ENCODE measurements at places on chromosomes 16 and 17. TPM values are rescaled to one million over a fixed set of nuclear protein-coding genes. Genes with fewer than 3 reads are reported as not detected.

DNA sequence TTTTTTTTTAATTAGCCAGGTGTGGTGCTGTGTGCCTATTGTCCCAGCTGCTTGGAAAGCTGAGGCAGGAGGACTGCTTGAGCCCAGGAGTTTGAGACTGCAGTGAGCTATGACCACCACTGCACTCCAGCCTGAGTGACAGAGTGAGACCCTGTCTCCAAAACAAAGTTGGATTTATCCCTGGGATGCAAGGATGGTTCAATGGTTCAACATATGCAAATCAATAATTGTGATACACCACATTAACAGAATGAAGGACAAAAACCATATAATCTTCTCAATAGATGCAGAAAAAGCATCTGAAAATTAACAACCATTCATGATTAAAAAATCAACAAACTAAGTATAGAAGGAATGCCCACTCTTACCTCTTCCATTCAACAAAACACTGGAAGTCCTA is 33.5 kb downstream of the CDR2 start:
- no peaks in the 10 kb centered on the region for H3K4me1 ChIP-seq
- H3K27me3 ChIP-seq, result no peaks in the 10 kb centered on the region
- H3K4me3 ChIP-seq, result no peak overlapping the region
- no peak overlapping the region for H3K27ac ChIP-seq
- no peak for DNase-seq

DNA sequence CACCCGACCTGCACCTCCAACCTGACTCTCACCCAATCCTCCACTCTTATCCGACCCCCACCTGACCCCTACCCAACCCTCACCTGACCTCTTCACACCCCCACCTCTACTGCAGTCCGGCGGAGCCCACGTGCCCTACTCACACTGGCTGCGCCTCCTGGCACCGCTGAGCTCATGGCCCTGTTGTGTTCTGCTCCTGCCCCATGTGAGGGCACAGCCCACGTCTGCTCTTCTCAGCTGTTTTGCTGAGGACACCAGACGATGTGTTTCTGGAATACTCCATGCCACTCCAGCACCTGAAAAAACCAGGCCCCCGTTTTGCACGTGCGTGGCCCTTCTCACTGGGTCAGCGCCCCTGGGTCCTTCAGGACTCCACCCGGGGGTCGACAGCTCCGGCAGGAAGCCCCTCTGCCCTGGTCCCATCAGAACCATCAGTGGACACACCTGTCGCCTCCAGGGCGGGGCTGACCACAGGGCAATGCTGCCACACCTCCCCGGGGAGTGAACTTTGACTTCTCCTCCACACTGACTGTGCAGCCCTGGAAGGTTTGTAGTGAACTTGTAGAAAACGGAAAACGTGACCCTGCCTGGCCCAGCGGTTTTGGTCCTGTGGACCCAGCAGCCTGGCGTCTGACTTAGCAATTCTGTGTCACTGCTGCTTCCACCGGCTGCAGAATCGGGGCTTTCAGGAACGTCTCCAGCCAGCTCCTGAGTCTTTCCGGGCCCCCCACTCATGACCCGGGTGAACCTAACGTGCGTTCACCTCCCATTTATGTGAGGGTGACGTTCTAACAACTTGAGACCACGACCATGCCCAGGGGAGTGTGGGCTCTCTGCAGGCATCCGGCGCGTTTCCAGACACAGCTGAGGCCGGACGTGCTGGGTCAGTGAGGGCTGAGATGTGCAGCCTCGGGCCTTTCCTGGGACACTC is 5.7 kb upstream of the RAB40B start:
- no peak for DNase-seq
- H3K27me3 ChIP-seq, result no peaks in the 10 kb centered on the region
- peaks cover 5% of the 10 kb centered on the region for H3K4me1 ChIP-seq
- no peaks in the 10 kb centered on the region for H3K36me3 ChIP-seq
- no peak overlapping the region for H3K27ac ChIP-seq

GRCh38 chr17:78366109-78366848 is 6.4 kb upstream of the SOCS3 start:
- no peaks in the 10 kb centered on the region for H3K27me3 ChIP-seq
- no peak overlapping the region for H3K27ac ChIP-seq
- no peak overlapping the region for H3K4me3 ChIP-seq
- no peaks in the 10 kb centered on the region for H3K36me3 ChIP-seq

- DNase-seq, result no peak
- peaks cover 16% of the 10 kb centered on the region for H3K4me1 ChIP-seq
- H3K4me3 ChIP-seq, result no peak overlapping the region
- H3K27ac ChIP-seq, result no peak overlapping the region
- no peaks in the 10 kb centered on the region for H3K27me3 ChIP-seq
These were observed 9.9 kb upstream of the GUCY2D start for GRCh38 chr17:7992516-7992915.

DNA sequence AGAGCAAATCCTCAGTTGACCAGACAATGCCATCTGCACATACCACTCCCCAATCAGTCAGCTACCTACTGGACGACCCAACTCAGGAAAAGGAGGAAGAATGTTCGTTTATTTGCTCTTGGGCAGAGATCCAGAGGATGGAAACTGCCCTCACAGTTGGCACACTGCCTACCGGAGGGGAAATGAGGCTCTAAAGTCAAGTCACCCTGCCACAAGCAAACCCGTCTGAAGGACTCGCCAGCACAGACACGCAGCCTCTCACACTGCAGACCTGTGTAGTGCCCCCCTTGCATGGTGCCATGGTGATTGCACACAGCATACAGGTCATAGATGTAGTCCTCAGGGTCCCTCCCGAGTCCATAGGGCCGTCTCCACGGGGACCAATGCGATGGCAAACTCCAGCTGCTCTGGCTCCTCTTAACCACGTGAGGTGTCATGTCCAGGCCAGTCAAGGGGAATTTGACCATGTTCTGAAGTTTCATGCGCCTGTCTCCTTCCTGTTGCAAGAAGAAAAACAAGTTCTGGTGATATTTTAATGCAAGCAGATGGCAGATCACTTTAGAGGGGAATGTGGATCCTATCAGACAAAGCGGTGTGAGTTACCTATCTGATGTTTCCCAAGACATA is 69.5 kb downstream of the USP31 start:
- no peaks in the 10 kb centered on the region for H3K4me1 ChIP-seq
- no peak for DNase-seq
- no peak overlapping the region for H3K27ac ChIP-seq
- H3K27me3 ChIP-seq, result no peaks in the 10 kb centered on the region
- H3K36me3 ChIP-seq, result peaks cover 2% of the 10 kb centered on the region

DNA sequence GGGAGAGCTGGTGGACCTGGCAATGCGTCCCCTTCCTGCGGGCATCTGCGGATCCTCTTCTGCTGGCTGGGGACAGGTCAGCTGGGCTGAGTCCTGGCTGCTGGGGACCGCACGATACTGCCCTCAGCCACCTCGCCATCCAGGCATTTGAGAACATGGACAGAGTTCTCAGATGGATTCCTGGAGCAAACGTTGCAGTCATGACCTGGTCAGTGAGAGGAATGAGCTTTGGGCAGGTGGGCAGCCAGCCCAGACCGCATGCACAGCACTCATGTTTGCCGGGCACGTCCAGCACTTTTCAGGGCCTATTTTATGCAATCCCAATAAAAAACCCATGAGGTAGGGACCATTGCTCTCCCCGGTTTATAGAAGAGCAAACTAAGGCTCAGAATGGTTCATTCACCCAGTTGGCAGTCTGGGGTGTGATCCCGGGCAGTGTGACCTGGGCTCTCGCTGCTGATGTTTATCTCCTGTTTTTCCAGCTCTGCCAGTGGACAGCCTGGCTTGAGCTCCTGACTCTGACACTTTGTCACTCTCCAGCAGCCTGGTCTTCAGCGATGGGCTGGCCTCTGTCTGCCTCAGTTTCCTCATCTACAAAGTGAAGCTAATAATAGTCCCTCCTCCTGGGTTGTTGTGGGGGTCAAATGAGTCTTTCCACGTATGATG is 294.7 kb downstream of the IRF8 start:
- DNase-seq, result no peak
- no peak overlapping the region for H3K4me3 ChIP-seq
- no peaks in the 10 kb centered on the region for H3K36me3 ChIP-seq
- H3K27me3 ChIP-seq, result peaks cover 9% of the 10 kb centered on the region
- H3K27ac ChIP-seq, result no peak overlapping the region
- H3K4me1 ChIP-seq, result no peaks in the 10 kb centered on the region

DNA sequence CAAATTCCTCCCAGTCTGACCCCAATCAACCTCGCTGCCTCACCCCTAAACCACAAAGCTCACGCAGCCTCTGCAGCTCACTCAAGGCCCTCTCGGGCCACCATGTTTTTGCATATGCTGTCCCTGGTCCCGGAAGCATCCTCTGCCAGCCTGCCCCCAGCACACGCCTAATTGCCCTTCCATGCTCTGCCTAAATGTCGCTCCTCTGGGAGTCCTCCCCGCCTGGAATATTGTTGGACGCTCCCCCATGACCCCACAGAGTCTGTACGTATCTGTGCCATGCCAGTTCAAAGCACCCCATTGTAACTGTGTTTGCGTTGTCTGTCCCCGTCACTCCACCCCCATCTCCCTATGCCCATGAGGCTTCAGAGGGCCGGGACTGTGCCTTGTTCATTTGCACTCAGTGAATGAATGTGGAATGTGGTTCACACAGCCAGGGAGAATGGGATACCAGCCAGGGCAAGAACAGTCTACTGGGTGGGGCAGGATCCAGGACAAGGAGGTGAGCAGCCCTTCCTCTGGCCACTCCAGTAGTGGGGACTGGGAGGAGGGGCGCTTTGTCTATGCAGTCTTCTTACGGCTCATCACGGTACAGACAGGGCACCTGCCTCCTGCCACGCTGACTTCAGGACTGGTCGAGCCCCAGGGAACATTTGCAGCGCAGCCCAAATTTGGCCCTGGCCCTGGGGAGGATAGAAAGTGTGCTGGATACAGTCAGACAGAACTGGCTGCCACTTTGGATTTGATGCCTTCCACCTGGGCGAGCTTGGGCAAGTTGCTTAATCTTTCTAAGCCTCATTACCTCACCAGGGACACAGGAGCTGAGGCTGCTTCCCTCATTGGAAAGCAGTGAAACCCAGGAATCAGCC is 48.5 kb downstream of the NOS2 start:
- no peaks in the 10 kb centered on the region for H3K27me3 ChIP-seq
- H3K27ac ChIP-seq, result no peak overlapping the region
- no peak overlapping the region for H3K4me3 ChIP-seq

GRCh38 chr16:79213214-79213613 is 387.3 kb downstream of the MAF start:
- no peak overlapping the region for H3K27ac ChIP-seq
- H3K36me3 ChIP-seq, result no peaks in the 10 kb centered on the region
- no peak for DNase-seq
- H3K27me3 ChIP-seq, result no peaks in the 10 kb centered on the region

DNA sequence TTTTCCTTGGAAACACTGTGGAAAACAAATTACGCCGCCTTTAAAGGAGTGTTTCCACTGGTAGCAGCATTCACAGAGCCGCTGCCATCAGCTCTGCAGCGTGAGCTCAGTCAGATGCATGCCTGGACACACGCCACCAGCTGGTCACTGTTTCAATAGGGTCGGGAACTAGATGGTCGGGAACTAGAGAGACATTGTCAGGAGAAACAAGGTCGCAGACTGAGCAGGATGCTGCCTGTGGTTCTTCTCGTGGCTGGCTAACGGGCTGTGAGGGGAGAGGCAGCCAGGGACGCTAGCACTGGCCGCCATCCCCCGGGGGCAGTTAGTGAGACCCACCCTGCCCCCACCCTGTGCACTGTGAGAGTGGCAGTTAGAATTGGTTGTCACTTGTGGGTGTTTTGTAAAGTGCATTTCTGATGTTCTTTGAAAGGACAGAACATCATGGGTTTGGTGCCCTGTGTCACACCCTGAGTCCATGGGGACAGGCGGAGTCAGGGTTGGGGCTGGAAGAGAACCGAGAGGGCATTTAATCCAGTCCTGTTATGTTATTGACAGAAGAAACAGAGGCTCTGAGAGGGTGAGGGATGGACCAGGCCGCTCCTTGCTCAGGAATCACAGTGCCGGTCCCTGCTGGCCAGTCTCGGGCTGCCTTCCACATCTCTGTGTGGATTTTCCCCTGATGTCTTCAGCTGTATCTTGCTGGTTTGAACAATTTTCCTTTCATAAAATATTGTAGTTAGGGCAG is 86.3 kb downstream of the SPECC1 start:
- H3K4me1 ChIP-seq, result no peaks in the 10 kb centered on the region
- peaks cover 14% of the 10 kb centered on the region for H3K36me3 ChIP-seq
- no peak overlapping the region for H3K4me3 ChIP-seq
- no peaks in the 10 kb centered on the region for H3K27me3 ChIP-seq

DNA sequence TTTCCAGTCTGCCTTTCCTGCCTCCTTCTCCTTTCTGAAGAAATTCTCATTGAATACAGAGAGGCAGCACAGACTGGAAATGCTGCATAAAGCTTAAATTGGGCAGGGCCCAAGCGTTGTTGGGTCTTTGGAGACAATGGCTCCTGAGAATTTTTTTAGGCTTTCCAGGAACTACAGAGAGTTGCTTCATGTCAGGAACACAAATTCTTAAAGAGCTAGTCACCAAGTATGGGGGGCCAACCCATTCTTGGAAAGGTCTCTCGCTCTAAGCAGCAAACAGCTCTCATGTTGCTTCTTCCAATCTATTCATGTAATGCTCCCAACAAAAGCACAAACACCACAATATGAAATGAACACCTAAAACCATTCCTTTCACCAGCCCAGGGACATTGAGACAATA is 6.9 kb downstream of the HNF1B start:
- H3K4me1 ChIP-seq, result peaks cover 9% of the 10 kb centered on the region
- no peaks in the 10 kb centered on the region for H3K36me3 ChIP-seq
- no peak for DNase-seq
- peaks cover 53% of the 10 kb centered on the region for H3K27me3 ChIP-seq

- peaks cover 7% of the 10 kb centered on the region for H3K36me3 ChIP-seq
- H3K27ac ChIP-seq, result peak overlapping the region; percentile 82
- H3K4me3 ChIP-seq, result peak overlapping the region; percentile 73
- DNase-seq, result no peak
These were observed 656 bp upstream of the KCTD13 start for GRCh38 chr16:29926711-29927052.

DNA sequence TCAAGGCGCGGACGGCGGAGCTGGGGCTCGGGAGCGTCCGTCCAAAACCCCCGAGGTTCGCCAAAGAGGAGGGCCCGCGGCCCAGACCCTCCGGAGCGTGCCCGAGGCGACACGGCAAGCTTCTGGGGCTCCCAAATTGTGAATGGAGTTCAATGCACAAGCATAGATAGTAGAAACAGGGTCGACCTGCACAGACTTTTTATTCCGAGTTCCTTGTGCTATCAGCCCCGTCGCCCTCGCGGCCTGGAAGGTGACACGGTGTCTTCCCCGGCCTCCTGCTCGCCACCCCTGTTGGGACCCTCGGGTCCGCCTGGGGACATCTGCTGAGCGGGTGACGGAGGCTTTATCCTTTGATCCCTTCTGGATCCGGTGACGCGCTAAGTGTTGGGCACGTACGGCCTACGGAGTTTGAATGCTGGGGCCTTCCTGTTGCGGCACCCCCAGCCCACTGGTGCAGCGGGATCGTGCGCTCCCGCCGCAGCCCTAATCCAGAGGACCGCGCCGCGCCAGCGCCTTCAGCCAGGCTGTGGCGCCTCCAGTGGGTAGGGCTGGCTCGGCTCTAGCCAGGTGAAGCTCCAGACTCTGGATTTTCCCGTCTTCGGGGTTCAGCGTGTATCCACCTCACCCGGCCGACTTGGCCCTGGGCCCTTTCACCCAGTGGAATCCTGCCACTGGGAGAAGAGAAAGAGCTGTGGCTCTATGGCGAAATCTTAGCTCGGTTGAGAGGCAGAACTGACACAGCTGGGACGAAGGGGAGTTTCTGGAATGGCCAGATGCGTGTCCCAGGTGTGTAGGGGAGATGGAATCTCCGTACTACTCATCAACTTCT is 17.0 kb upstream of the NTN1 start:
- H3K27ac ChIP-seq, result no peak overlapping the region
- peaks cover 28% of the 10 kb centered on the region for H3K27me3 ChIP-seq
- no peaks in the 10 kb centered on the region for H3K36me3 ChIP-seq
- H3K4me1 ChIP-seq, result peaks cover 15% of the 10 kb centered on the region

HGS gene
- total RNA-seq, result 181 TPM

DBNDD1 gene
- total RNA-seq, result 0.20 TPM

NPIPA3 gene
- not detected for total RNA-seq

CAMTA2 gene
- 56.2 TPM for total RNA-seq

AKAP10 gene
- total RNA-seq, result 48.6 TPM

KCNJ12 gene
- not detected for total RNA-seq

HS3ST6 gene
- total RNA-seq, result not detected

Measured in natural killer cell (primary cell).